ENCODE measurements at places on chromosomes 7 and 10.

DNA sequence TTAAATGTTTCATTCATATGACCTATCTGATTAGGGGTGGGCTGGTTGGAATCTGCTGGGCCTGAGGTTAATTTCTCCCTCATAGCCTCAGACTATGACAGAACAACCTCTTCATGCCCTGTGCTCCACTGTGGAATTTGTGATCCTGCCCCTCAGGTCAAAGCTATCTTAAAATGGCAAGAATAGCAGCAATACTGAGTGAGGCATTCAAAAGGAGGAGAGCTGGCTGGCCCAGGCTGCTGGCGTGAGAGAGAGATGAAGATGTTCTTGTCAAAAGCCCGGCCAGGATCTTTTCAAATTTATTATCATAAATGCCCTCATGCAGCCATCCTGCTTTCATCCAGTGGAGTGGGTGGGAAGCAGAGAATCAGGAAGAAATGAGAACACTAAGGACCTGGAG is 41.8 kb upstream of the PLCE1 start:
- no peak for DNase-seq

DNA sequence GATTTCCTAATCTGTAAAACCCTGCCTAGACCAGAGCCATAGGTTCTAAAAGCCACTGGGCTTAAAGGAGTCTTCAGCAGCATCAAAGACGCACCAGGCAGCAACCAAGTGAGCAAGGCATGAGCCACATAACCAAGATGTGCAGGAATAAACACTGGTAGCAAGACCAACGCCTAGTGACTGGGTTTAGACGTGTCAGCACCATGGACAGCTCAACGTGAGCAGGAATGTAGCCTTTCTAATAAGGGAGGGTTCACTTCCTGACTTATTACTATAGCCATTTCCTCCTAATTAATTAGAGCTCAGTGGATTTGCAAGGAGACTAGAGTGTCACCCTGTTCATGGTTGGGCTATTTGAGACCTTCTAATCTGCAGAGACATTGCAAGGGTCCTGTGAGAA is 223.7 kb downstream of the LHFPL3 start:
- peak; percentile 43 for DNase-seq

- no peak for DNase-seq
Measured at GRCh38 chr7:41890631-41891274, 187.9 kb upstream of the INHBA start.

GRCh38 chr10:44478040-44478439 is 93.1 kb upstream of the CXCL12 start:
- DNase-seq: no peak

DNA sequence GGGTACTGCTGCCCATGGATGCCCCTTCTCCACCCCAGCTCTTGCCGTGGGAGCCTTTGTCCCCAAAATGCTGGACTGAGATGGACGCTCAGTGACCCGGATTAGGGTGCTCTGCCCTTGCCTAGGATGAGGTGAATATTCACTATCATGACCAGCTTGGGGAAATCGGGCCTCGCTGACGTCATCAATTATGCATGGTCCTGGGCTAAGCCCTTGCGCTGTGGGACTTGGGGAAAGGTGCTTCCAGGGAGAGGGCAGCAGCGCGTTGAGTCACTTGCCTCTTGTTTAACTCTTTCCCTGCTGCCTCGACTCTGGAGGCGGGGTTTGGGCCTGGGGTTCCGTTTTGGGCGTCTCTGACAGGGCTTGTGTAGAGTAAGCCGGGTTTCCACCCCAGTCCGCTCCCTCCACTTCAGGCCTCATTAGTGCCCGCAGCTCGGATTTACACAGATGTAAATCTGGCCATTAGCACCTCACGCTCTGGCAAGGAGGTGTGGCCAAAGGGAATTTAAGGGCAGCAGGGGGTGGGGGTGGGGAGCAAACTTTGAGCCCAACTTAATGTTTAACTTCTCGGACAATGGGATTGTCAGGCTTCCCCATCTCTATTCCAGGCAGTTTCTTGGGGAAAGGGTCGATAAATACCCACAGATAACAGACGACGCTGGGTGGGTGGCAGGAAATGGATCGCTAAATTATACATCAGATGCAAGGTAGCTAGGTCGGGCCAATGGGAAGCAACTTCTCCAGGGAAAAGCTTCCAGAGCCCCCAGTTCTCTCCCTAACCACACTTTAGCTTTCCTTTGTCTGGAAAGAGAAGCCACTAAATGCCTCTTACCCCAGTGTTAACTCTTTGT is 51.3 kb upstream of the TCF7L2 start:
- peak; percentile 77 for DNase-seq

DNA sequence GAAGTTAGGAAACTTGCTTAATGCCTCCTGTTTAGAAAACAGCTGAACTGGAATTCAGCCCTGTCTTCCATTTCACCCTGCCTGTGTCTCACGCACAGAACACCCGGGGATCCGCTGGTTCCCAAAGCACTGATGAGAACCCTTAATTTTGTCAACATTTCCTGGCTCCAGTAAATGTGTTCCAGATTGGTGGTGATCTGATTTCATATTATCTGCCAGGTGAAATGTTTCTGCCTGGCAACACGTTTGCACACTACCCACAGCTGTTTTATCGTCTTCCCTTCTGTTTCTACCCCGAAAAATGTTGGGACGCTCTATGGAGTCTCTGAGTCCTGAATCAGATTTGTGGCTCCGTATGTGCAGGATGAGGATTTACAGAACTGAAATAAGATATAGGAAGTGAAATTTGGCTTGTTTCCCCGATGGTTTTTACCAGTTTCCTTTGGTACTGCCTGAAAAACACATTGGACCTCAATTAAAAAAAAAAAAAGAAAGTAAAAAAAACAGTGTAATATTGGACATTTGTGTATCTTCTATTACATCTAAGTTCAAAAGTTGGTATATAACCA is 29.0 kb downstream of the MRC1 start:
- no peak for DNase-seq

GRCh38 chr10:69303632-69304051 is 25.3 kb downstream of the HK1 start:
- DNase-seq: no peak

GRCh38 chr7:79434098-79434497 is 19.4 kb downstream of the MAGI2 start:
- no peak for DNase-seq

DNA sequence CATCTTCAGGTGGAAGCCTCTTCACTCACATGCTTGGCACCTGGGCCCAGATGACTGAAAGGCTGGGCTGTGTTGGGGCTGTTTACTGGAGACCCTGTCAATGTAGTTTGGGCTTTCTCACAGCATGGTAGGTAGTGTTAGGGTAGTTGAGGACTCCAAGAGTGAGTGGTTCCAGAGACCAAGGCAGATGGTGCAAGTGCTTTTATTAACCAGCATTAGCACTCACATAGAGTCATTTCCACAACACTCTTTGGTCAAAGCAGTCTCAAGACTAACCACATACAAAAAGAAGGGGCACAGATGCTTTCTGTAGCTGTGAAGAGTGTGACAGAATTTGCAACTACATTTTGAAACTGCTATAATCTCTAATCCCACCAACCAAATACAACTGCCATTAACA is 135.0 kb downstream of the RTKN2 start:
- DNase-seq: no peak

DNA sequence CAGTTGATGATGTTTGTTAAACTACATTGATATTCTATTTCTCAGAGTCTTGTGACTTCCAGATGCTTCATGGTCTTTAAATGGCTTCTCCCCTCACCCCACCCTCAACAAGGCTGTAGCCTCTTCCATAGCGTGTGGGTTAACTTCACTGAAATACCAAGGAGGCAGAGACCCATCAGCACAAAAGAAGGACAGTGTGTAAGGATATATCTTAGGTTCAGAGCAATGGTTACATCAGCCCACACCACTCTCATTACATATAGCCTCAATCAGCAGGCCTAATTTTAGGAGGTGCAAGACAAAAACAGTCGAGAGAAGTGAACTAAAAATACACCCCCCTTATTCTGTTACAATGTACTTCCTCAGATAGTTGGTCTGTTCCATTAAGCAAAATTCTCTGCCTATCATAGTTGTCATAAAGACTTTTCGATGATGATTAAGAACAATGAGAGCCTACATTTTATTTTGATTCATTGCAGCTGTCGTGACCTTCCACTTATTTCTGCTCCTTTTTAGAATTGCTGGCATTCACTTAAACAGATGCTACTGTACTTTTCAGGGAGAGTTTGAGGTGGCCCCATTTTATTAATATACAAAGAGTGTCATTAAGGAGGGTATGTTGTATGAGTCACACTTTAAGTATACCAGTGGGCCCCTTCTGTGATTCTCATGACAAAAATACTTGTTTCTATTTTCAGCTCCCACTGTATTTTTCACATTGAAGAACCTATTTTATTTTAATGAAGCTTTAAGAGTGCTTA is 52.1 kb downstream of the WIPF3 start:
- no peak for DNase-seq

DNA sequence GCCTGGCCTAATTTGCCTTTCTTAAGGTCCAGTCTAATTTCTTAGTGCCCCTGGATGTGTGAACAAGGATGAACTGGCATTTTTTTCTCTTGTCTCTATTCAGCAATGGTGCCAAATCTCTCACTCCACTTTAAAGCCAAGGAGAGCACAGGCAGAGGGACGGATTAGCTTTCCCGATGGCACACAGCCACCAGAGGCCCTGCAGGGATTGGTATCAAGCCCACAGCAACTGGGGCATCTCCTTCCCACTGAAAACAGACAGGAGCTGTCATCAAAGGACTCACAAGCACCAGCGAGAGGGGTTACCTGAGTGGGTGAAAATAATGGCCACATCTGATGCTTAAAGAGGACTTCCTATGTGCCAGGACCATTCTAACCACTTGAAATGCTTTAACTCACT is 83.1 kb downstream of the ITIH5 start:
- no peak for DNase-seq

DNA sequence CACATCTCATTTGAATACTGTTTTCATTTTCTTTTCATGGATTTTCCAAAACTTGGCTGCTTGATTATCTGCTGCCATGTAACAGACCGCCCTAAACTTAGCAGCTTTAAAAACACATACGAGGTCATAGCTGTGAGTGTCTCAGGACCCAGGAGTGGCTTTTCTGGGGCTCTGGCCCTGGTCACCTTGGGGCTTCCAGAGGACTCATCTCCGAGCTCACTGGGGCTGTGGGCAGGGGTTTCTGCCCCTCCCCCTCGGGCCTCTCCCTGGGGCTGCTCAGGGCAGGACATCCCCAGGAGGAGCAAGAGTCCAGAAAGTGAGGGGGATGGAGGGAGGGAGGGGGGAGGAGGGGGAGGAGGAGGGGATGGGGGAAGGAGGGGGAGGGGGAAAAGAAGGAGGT is 77.0 kb downstream of the NKX6-2 start:
- no peak for DNase-seq

Measured in colonic mucosa (tissue), 4 donors.